ENCODE measurements at places on chromosomes 4 and X.
A peak's percentile ranks its signal among the peaks of the same experiment; 100 is the strongest.

- DNase-seq: no peak
These were observed 2017.2 kb upstream of the TENM3 start for GRCh38 chr4:180225977-180226376.

- DNase-seq: no peak
These were observed 24.0 kb upstream of the SCML1 start for GRCh38 chrX:17713288-17713687.

DNA sequence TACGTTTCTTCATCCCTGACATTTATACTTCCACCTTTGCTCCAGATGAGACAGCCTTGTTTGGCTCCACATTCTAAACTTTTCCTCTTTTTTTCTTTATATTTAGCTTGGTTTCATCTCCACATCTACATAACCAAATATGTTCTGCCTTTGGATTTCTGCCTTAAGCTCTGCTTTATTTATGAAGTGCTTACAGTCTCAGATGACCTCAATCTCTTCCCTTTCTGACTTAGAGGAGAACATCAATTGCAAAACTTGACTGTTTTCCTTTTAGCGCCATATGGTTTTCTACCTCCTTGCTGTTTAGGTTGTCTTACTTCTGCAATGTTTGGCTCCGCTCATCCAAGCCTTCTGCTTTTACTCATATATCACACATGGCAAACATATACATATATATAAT is 7.5 kb downstream of the ASB5 start:
- no peak for DNase-seq

- peak; percentile 5 for DNase-seq
These were observed 48.3 kb upstream of the NAP1L2 start for GRCh38 chrX:73262991-73263390.

DNA sequence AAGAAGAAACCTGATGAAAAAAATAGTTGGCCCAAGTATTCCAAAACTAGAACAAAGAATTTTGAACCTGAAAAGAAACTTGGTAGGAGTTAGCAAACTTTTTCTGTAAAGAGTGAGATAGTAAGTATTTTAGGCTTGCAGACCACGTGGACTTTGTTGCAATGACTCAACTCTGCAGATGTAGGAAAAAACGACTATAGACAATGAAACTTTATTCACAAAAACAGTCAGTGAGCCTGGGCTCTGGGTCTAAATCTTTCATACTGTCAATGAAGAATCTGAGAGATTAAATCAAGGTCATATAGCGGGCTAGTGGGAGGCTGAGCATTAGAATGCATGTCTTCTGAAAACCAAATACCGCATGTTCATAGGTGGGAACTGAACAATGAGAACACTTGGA is 23.0 kb downstream of the SH3D19 start:
- no peak for DNase-seq

DNA sequence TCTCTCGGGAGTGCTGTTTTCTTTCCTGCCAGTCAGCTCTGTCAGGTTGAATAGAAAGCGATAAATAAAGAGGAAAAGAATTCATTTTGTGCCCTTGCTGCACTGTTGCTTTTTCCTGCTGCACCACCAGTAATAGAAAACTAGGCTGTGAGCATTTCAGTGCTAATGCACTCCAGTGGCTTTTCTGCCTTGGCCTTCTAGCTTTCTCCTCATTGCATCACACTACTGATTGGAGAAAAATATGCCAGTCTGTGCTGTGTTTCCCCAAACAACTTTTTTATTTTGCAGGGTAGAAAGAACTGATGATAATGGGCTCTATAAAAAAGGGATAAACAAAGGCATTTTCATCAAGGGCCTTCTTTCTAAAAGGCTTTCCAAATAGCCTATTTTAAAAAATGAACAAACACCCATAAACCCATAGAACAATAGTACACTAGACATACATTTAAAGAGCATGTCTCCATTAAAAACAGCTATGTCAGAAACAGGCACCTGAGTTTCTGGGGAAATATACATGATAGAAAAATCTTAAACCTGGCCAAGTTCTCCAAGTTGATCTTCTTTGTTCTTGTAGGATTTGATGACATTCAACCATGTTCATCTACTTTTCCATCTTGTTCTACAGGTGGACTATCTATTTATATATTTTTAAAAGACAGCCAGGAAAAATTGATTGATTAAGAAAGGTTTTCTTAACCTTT is 86.3 kb downstream of the GPRIN3 start:
- DNase-seq: no peak

- DNase-seq: no peak
These were observed 25.2 kb upstream of the NDP start for GRCh38 chrX:43998374-43998773.

- peak; percentile 22 for DNase-seq
These were observed 126.5 kb downstream of the QDPR start for GRCh38 chr4:17385403-17385802.

GRCh38 chrX:17453788-17454187 is 78.8 kb downstream of the NHS start:
- DNase-seq: no peak

Data from HuH-7 (cell line).